ENCODE measurements at places on chromosomes 7 and 10.

DNA sequence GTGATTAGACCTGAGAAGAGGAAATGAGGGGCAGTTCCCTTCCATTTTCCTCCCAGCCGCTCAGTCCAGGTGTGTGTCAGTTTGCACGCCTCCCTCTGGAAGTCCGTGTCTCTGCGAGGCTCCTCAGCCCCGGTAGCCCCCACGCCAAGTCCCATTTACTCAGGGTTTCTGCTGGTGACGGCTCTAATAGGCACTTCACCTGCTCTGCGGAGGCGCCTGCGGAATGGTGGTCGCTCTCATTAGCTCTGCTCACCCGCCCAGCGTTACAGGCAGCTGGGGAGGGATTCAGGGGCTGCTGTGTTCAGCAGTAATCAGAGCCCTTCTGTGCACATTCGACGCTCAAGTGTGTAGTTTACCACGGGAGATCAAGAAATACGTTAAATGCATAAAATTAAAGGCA is 179.9 kb downstream of the MGMT start:
- peak; percentile 58 for DNase-seq

DNA sequence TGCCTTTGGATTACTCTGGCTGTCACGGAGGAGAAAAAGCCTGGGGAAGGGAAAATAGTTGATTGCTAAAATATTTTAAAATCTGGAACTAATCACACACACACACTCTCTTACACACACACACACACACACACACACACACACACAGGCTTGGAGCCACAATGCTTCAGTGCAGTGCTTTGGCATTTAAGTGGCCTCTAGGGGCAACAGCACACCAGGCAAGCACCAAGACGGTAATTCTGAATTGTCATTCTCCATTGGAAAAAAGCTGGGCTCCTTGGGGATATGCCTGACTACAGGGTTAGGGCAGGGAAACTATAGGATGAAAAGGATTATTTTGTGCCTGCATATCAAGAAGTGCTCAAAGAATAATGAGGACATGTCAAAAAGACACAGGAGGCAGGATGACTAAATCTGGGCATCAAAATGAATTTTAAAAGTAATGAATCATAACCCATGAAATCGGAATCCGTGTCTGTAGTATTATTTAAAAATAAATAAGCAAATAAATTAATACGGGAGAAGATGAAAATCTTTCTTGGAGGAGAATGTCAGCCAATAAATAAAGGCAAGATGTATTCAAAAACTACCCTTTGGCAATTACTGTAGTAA is 30.4 kb upstream of the DDC start:
- DNase-seq = peak; percentile 58

DNA sequence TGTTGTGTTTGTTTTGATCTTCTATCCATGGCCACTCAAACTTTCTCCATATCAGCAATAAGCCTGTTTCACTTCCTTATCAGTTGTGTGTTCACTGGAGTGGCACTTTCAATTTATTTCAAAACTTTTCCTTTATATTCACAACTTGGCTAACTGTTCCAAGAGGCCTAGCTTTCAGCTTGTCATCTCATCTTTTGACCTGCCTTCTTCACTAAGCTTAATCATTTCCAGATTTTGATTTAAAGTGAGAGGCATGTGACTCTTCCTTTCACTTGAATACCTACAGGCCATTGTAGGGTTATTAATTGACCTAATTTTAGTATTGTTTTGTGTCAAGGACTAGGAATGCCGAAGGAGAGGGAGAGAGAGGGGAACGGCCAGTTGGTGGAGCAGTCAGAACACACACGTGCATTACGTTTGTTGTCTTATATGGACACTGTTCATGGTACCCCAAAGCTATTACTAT is 5.5 kb upstream of the GNAT3 start:
- DNase-seq = peak; percentile 71

DNA sequence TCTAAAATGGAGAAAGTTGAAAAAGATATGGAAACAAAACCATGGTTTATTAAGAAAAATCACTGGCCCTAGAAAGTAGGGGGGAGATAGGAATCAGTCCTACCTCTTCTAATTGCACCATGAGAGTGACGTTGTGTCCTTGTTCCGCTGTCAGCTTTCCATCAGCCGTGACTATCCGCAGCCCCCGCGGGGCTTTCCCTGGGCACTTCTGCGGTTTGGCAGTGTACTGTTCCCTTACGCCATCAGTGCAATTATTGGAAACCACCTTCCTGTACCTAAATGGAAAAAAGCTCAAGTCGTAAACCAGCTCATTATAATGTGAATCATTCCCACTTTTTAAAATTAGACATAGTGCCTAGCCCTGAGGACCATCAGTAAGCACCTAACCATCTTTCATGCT is 512.2 kb downstream of the SORCS1 start:
- DNase-seq = peak; percentile 29

DNA sequence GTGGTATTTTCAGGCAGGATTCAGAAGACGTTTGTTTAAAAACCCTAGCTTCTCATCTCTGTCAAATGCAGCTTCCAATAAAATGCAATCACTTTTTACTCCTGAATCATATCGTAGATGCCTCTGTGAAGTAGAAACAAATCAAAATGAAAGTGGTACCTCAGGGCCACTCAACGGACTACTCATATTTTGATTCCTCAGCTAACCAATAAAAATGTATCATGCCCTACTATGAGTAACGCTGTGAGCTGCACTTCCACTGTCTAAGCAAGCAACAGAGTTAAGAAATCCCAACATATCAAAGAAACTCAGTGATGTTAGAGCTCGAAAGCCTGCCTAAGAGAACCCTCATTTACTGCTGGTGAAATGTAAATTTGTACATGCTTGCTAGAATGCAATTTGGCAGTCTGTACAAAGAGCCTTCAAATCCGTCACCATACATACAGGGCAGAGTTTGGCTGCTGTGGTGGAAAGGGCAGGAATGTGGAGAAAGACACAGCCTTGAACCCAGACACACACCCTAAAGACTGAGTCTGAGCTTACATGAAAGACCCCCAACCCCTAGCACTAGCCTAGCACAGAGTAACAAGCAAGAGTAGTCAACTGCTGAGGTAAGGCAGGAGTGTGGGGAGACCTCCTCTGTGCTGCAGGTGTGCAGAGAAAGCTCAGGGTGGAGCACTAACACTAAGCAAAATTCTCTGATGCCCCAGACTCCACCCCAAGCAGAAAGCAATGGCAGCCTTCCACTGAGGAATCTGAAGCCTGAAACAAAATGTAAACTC is 151.5 kb downstream of the ANK3 start:
- DNase-seq = peak; percentile 29

- DNase-seq = no peak
These were observed 65.2 kb downstream of the FAM185A start for GRCh38 chr7:102814025-102814471.

All from eye (tissue), 1 donor.